Stimulated activated CD8-positive, alpha-beta memory T cell treated with anti-CD3 and anti-CD28 coated beads, Interleukin-4, amount 100 ng/mL, for 1 hour (primary cell): ENCODE measurements at places on chromosomes 16 and 17.

GRCh38 chr16:71230122-71230845, at the start of gene HYDIN:
Gene HYDIN (minus strand): TSS chr16:71230722. CDS start chr16:71186895, 43,827 bp downstream.
- no peak for DNase-seq

DNA sequence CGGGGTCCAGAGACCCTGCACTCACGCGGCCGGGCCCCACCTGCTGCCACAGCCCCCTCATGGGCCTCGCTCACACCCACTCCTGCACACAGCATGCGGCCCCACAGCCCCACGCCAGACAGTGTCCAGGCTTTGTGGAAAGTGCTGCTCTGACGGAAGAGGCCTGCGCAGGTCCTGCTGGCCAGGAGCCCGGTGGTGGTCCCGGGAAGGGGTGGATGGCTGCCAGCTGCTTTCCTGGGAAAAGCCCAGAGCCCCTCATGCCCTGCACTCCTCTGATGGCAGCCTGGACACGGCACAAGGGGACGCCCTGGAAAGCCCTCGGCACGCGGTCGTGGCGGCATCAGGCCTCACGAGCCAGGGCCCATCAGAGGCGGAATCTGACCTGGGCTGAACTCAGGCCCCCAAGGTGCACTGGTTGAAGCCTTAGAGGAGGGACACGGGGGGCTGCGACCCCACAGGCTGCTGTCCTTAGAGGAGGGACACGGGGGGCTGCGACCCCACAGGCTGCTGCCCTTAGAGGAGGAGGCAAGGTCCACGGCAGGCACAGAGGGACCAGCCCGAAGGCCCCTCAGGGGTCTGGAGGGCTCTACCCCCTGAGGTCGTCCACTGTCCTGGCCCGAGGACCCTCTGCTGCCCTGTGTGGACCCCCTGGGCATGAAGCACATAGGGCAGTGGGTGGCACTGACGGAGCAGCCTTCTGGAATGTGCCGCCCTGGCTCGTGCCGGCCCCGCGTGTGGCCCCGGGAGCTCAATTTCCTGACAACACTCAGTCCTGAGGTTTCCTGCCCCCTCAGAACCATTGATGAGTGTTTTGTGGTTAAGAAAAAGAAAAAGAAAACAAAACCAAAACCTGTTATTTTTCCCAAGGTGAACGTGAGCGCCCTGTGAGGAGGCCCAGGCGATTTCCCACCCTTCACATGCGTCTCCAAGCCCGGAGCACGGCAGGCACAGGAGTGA, 22.1 kb downstream of the SOX8 start:
- DNase-seq = no peak

DNA sequence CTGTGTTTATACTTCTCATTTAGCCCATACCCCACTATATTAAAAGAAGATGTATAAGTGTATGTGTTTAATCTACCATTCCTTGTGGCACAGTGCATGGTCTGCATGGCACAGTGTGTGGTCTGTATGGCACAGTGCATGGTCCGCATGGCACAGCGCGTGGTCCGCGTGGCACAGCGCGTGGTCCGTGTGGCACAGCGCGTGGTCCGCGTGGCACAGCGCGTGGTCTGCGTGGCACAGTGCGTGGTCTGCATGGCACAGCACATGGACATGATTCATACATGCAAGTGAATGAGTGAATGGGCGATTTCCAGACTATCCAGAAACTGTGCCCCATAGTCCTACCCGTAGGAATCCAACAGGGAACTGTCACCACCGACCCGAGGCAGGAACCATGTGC, 632.6 kb downstream of the MAF start:
- no peak for DNase-seq

GRCh38 chr16:80828495-80828894, 24.1 kb upstream of the CDYL2 start:
- DNase-seq = no peak

DNA sequence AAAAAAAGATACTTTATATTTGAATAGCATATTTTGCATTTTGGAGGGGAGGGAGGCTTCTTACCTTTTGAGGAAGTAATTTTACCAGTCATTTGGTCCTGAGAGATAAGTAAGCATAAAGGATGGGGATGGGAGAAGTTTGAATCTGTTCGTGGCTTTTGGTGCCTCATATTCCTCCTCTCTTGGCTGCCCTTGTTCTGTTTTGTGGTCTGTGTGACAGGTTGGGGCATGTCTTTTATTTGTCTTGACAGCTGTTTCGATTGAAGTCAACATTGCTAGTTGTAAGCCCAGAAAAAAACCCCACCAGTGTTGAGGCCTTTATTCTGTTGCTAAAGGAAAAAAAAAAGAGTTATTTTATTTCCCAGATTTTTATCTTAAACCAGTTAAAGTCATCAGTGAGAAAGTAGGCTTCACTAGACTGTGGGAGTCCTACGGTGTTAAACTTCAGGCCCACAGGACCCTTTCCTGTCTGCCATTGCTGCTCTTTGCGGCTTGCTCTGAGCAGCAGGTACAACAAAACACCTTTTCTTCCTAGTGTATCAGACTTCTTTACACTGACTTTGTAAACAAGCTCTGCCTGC, 11.4 kb downstream of the SLC7A6 start:
- DNase-seq = no peak

DNA sequence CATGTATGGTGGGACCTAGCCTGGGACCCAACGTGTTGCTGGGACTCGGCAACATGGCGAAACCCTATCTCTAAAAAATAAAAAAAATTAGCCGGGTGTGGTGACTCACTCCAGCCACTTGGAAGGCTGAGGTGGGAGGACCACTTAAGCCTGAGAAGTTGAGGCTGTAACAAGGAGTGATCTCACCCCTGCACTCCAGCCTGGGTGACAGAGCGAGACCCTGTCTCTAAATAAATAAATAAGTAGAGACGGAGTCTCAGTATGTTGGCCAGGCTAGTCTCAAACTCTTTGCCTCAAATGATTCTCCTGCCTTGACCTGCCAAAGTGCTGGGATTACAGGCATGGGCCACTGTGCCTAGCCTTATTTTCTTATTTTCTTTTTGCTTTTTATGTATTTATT, 10.1 kb upstream of the CNP start:
- no peak for DNase-seq

DNA sequence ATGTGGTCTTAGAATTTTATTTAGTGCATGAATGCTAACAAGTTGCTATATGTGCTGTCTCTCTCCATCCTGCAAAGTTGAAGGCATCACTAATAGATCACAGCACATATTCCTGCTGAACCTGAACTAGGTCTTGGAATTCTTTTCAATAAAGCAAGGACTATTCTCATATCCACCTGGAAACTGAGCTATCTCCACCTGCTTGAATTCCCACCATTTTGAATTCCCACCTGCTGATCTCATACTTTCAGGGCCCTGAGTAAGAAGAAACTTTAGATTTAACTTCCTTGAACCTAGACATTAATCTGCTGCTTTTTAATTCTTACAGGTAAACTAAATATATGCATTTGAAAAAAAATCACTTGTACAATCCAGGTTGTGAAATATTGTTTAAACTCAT, 445.3 kb upstream of the CCL2 start:
- DNase-seq = no peak

DNA sequence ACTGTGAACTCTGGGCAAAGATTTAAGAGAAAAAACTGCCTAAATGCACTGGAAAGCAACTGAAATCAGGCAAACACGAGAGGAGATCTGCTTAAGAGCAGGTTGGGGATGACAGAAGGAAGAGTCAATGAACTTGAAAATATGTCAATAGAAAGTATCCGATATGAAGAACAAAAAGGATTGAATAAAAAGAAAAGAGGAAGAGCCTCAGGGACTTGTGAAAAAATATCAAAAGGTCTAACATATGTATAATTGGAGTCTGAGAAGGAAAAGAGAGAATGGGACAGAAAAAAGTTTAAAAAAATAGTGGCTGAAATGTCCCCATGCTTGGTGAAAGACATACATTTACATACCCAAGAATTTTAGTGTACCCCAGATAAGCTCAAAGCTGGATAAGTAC, 195.5 kb downstream of the COPRS start:
- DNase-seq = no peak

- DNase-seq = no peak
Measured at GRCh38 chr17:40686192-40686591, 17.4 kb downstream of the KRT24 start.

- DNase-seq = peak; percentile 7
Measured at GRCh38 chr16:22898874-22899348, 84.9 kb downstream of the HS3ST2 start.
